Stimulated activated CD4-positive, alpha-beta T cell treated with anti-CD3 and anti-CD28 coated beads, Interleukin-4, amount 100 ng/mL, for 48 hours (primary cell): ENCODE measurements at places on chromosomes 2 and 18.

DNA sequence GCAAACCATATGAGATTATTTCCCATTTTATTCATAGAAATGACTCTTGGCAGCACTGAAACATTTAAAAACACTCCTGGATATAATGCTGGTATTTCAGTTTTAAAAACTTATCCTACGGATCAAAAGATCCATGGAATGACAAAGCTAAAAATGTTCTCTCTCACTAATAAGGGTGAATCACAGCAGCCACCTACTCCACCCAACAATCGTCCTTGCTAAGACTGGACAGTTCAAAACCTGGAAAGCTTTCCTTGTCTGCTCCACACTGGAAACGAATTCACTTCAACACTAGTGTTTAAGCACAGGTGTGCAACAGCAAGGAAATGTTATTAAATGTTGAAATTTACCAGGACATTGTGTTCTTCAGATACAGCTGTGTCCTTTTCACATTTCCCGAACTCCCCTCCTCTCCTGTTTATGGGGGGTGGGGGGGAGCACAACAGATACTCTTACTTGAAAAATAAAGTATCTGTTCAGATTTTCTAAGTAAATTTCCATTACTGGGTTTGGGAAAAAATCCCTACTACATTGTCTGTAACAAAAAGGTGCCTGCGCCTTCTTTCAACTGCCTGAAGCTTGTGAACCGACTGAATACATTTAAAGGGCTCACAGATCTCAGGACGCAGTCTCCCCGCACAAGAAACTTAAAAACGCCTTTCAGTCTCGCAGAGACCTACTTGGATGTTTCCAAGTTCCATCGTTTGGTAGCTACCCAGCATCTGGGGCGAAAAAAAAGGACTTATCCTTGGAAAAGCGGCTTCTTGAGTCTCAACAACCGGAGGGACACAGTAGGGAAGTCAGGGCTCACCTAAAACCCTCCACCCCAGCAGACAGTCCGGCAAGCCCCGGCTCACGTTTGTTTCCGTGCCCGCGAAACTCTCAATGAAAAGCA lies 1.3 kb downstream of the YWHAQ start:
- DNase-seq = no peak

- DNase-seq = no peak
These were observed 432.3 kb downstream of the STK39 start for GRCh38 chr2:167814881-167815718.

- DNase-seq = no peak
These were observed 41.9 kb downstream of the TMEM131 start for GRCh38 chr2:97953853-97954252.

DNA sequence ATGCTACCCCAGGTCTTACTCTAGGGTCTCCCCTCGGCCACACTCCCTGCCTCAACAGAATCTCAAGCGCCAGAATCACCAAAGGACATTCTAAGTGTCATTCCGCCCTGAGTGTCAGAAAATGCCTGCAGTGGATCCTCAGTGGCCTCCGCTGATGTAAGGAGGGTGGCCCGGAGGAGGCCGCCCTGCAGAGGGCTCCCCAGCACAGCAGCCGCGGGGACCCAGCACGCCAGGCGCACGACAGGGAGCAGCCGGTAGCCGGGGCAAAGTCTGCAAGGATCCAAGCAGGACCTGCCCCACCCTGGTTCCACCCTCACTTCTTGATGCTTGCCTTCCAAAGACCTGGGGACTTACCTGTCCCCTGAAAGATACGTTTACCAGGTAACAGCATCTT lies 54.2 kb upstream of the ID2 start:
- DNase-seq = no peak

DNA sequence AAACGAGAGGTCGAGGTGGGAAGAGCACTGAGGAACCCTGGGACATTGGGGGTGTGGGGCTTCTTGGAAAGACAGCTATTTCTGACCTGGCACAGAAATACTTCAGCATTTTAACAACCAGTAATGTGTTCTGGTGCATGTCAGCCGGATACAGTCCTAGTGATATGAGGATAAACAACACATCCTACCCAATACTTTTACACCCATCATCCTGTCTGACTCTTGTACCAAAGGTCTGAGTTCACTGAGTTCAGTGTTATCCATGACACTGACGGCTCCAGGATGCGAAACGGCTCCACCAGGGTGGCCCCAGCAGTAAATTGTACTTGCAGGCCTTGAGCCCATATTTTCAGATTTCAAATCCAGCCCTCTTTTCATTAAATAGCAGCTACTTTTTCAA lies 65.9 kb upstream of the SH3BP4 start:
- DNase-seq = no peak

- no peak for DNase-seq
These were observed 34.4 kb downstream of the MAP2 start for GRCh38 chr2:209458008-209458979.

GRCh38 chr2:31053929-31054782 lies 84.1 kb downstream of the GALNT14 start:
- no peak for DNase-seq

DNA sequence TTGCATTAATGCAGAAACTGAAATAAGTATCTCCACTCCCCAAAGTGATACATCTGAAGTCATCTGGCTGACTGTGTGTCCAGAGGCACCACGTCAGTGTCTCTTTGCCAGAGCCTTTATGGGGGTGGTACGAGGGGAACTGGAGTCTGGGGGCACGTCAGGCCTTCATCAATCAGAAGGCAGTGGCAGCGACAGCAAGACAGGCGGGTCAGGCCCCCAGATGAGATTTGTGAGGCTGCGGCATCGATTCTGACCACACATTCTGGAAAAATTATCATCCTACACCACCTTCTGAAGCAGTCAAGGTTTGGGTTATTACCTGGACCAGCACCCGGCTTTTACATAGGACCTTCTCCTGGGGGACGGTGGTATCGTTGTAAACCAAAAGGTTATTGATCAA lies 223.6 kb downstream of the GBX2 start:
- no peak for DNase-seq

DNA sequence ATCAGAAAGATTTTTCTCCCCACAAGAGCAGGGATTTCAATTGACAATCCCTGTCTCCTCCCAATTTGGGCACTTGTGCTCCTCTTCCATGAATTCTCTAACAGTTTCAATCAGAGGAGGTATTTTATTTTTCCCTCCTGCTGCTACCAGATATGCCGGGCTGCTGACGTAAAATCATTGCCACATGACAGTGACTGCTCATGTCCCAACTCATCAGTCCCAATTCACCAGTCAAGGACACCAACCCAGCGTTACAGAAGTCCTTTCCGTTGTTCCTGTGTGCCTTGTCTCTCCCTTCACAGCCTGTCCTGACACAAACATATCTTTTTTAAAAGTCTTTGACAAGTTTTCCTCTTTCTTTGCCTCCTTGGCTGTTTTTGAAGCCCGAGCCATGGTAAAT lies 540.2 kb downstream of the LRP1B start:
- DNase-seq = no peak

- no peak for DNase-seq
These were observed 98.0 kb downstream of the ANKRD44 start for GRCh38 chr2:197212344-197213262.

DNA sequence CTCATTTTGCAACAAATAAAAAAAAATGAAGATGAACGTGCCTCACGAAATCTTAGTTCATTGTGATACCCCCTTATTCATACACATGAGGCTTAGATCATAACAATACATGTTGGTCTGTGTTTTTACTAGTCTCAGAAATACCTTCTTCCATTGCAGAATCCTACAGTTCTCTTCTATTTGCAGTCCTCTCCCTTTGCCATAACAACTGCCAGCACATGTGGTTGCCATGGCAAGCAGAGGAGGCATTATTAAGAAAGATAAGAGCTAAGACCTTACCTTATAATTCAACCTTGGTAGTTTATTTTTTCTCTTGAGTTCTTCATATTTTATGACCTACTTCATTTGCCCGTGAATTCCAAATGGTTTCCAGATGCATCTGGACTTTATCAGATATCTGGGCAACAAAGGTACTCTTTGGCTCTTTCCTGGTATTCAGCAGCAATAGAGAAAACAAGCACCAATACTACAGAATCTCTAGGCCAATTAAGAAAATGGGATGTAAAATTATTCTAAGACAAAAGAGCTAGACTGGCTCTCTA lies 524.0 kb downstream of the CMPK2 start:
- no peak for DNase-seq

- peak; percentile 33 for DNase-seq
These were observed 166.8 kb upstream of the ID2 start for GRCh38 chr2:8514796-8515758.

GRCh38 chr18:49019446-49020045 lies 68.8 kb upstream of the SMAD7 start:
- DNase-seq = no peak

GRCh38 chr18:78721981-78722380 lies 257.6 kb upstream of the SALL3 start:
- no peak for DNase-seq

GRCh38 chr18:58768293-58768974 lies 96.2 kb upstream of the ZNF532 start:
- peak; percentile 74 for DNase-seq

DNA sequence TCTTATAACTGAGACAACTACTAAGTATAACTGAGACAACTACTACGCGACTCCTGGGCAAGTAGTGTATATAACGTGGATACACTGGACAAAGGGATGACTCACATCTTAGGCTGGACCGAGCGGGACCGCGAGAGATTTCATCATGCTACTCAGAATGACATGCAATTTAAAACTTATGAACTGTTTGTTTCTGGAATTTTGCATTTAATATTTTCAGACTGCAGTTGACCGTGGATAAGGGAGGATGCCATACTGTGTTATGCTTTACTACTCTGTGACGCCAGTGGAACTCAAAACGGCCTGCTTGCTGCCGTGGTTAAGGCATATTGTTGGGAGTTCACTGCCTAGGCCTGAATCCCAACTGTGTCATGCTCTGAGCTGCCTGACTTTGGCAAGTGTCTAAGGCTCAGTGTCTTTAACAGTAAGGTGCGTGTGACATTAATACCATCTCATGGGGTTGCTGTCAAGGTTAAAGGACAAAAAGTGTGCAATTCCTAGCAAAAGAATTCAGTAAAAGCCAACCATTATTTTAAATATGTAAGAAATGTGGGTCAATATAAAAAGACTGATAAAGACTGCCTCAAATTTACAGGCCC lies 64.6 kb downstream of the BMP10 start:
- no peak for DNase-seq

DNA sequence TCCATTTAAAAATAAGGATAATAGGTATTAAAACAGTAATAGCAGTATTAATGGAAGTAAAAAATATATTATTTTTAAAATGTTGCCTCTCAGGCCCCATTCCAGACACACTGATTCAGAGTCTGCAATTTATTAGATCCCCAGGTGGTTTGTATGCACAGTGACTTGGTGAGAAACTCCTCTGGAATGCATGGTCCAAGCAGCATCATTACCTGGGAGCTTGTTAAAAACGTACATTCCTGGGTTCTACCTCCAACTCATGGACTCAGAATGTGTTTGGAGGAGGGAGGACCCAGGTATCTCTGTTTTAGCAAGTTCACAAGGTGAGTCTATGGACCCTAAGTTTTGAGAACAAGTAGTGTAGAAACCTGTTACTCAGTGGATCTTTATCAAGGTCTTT lies 95.6 kb downstream of the ITGA4 start:
- DNase-seq = no peak

DNA sequence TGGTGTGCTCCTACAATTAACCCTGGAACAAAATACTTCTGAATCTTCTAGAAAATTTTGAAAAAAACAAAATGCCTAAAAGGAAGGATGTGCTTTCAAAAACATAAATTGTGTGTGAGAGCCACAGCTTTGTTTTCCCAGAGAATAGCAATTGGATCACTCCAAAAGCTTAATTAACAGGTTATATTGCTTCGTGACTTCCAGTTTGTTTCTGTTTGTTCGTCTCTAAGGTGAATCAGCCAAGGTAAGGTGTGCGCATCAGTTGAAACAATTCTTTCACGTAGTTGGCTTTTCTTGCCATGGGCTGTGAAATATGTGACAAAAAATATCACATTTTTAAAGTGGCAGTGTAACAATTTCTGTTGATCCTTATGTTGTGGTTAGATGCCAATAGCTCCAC lies 90.3 kb upstream of the BARD1 start:
- DNase-seq = no peak
